ENCODE measurements at places on chromosomes 3 and 15.

GRCh38 chr3:140363801-140364200 is 314.1 kb upstream of the TRIM42 start:
- DNase-seq = no peak

GRCh38 chr3:103554451-103554850 is 1119.6 kb downstream of the ZPLD1 start:
- no peak for DNase-seq

GRCh38 chr3:52398670-52399081 is 46.2 kb downstream of the SEMA3G start:
- DNase-seq = no peak

DNA sequence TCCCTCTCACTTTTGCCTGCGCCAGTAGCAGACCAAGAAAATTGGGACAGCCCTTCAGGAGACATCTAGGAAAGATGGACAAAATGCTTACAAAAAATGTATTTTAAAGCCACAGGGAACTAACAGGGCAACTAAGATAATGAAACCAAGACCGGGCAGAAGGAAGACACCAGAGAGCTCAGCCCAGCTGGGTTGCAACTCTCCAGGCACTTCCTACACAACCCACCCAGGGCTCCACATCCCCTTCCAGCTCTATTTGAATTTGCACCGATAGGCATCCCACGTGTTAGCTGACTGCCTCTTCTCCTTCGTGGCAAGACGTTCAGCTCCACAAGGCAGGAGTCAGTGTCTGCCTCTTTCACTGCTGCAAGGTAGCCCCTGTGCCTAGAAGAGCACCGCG is 6.6 kb upstream of the ATP10A start:
- no peak for DNase-seq

DNA sequence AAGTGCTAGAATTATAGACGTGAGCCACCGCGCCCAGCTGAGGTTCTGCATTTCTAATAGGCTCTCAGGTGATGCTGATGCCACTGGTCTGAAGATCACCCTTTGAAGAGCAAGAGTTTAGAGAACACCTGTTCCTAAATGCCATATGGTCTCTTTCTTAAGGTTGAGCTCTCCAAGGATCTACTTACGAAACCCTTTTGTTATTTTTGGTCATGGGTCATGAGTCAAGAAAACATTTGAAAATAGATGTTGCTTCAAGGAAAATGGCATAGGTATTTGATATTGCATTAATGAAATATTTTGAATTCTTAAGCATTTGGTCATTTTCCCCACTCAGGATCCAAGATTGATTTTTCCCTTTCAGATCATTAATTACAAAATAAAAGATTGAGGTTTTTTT is 74.7 kb upstream of the SOX2 start:
- DNase-seq = no peak

DNA sequence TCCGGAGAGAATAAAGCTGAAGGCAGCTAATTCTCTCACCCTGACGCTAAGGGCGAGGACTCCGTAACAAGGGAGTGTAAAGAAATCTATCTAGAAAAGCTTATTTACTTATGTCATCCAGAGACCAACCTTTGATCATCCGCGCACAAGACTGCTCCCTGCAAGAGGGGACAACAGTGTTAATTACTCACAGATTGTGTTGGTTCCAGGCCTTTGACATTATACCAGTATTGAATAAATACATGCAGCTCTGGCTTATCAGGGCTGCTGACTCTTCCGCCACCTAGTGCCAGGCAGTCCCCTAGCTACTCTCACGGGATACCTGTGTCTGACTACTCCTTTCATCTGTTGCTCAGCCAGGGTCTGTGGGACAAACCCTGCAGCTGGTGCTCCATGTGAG is 211.7 kb downstream of the DTWD1 start:
- DNase-seq = no peak

- DNase-seq = no peak
Measured at GRCh38 chr3:52240059-52240885, 1.3 kb upstream of the TWF2 start.

DNA sequence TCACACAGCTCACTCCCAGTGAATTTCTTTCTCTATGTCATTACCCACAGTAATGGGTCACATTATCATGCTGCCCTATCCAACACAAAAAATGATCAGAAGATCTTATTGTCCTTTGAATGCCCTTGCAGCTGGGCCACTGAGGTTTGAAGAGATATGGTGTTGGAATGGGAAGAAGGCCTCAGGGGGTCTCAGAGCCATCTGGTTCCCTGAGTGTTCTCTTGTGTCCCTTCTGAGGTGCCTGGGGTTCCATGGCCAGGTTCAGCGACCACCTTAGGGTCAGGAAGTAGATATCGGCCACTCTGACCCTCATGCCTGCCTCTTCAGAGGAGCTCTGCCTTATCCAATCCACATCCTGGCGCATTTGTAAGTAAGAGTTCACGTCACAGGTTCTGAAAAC is 232.3 kb downstream of the TJP1 start:
- DNase-seq = no peak

- DNase-seq = no peak
Measured at GRCh38 chr3:140342668-140343067, 335.2 kb upstream of the TRIM42 start.

DNA sequence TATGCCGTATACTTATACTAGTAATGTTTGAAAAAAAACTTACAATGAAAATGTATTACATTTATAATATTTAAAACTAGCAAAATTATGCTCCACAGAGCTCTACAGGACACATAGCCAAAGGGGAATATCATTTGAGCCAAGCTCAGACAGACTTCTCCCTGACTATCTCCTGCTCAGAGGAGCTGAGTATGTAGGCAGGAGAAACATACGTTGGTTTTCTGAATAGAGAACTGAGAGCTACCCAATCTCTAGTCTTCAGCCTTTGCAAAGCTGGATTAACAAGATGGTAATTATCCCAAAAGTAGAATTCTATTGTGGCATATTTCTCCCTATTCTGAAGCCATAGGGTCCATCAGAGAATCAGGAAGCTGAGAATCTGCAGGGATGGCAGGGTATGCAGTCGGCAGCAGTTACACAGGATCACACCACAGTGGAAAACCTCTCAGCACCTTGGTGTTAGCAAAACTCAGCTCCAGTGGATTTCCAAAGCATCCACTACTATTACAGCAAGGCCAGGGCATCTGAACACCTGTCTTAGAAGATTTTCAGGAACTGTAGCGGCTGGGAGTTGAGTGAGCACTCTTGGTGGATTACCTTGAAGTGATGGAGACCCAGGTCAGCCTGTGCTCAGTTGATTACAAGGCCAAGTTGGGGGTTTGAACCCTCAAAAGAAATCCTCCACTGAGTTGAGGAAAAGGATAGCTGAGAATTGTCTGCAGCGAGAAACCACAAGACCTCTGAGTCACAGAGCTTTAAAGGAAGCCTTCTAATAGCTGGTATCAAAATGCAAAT is 30.1 kb downstream of the GPR15 start:
- DNase-seq = no peak

DNA sequence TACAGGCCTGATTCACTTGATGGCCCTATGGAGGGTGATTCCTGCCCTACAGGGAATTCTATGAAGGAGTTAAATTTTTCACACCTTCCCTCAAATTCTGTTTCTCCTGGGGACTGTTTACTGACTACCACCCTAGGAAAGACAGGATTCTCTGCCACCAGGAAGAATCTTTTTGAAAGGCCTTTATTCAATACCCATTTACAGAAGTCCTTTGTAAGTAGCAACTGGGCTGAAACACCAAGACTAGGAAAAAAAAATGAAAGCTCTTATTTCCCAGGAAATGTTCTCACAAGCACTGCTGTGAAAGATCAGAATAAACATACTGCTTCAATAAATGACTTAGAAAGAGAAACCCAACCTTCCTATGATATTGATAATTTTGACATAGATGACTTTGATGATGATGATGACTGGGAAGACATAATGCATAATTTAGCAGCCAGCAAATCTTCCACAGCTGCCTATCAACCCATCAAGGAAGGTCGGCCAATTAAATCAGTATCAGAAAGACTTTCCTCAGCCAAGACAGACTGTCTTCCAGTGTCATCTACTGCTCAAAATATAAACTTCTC is 43.6 kb downstream of the BLM start:
- DNase-seq = no peak

GRCh38 chr3:119205209-119205608 is 31.8 kb downstream of the UPK1B start:
- DNase-seq = no peak
